ENCODE measurements at places on chromosomes 4 and X.

- DNase-seq, result peak; percentile 57
Measured at GRCh38 chr4:56821381-56822243, at the start of gene SPINK2. SPINK2 (minus strand) TSS chr4:56821701; CDS start chr4:56821662, 39 bp downstream.

GRCh38 chr4:76209881-76210280 is 3.7 kb downstream of the SCARB2 start:
- DNase-seq, result no peak

DNA sequence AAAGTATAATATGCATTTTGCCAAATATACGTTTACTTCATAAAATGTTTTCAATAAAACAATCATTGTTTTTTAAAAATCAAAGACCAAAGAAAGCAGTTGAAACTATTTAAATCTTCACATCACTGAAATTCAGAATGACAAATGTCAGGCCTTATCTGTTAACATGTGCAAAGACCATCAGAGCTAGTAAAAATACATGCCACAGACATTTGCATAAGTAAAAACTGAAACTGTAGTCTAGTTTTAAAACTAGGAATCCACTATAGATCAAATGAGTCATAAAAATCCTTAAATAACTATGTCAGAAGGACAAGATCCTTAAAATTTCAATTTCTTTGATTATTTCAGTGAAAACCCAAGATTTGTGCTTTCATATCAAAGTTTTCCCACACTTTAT is 24.8 kb downstream of the KLHL15 start:
- no peak for DNase-seq

DNA sequence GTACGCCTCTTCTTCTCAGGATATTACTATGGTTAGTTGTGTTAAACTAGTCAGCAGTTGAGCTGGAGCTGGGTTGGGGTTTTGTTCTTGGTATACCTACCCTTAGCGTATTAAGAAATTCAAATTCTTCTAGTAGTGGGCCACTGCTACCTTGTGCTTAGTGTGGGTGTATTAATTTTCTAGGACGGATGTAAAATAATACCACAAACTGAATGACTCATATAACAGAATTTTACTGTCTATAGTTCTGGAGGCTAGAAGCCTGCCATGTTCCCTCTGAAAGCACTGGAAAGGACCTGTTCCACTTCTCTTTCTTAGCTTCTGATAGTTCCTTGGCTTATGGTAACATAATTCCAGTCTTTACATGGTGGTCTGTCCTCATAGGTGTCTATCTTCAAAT is 1274.7 kb downstream of the ADGRL3 start:
- DNase-seq, result no peak
